ENCODE measurements at places on chromosomes 11 and 22.
A peak's percentile ranks its signal among the peaks of the same experiment; 100 is the strongest.

- peak; percentile 30 for DNase-seq
Observed at GRCh38 chr11:120681434-120682331, 170.1 kb downstream of the GRIK4 start.

DNA sequence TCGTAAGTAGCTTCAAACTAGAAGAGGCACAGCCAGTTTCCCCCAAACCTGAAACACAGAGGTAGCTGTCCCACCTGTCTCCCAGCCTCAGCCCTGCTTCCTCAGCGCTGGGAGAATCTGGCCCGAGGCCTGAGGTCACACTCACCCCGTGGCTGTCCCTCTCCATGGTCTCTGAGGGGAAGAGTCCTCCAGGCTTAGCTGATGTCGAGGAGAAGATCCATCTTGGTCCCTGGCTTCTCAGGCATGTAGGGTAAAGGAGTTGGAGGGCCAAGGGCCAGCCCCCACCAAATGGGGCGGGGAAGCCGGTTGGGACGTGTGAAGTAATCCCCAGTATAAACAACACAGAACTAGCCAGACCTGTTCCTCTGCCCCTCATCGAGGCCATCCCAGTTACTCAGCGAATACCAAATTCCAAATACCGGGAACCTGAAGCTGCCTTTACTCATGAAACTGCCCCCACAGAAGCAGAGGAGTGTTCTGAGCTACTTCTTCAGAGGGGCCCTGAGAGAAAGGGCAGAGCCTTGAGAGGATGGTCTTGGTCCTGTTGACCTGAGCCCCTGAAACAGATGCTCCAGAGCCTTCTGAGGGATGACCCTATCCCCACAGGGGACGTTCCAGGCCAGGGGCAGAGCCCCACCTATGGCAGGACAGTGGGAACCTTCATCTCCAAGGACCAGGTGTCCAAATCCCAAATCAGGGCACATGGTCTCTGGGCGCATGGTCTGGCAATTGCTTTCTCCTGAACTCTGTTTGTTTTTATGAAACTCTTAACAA is at the start of gene TMPRSS13:
Gene TMPRSS13 (minus strand): TSS at position 261 of the 774 bp plus-strand sequence. CDS start 95 bp downstream, at position 166.
- no peak for DNase-seq

DNA sequence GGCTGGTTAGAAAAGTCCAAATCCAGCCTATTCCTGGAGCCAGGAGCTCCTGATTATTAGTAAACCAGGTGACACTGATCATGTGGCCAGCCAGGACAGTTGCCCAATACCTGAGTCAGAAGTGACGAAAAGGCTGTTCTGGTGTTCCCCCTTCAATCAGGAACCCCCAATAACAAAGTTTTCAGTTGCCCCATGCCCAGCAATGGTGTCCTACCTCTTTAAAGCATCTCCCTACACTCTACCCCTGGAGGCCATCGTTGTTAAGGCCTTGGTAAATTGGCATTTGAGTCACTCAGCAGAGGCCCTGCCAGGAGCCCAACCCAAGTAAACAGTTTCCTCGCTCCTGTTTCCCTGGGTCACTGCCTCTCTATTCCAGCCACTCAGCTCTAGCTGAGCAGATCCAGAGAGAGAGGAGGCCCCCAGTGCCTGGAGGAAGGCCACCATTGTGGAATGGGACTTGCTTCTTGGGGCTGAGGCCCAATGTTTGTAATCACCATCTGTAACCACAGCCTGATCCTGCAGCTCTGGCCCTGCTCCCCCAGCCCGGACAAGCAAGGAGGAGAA is 25.0 kb downstream of the ARHGAP1 start:
- no peak for DNase-seq

- no peak for DNase-seq
Observed at GRCh38 chr11:19162951-19163505, 38.8 kb downstream of the CSRP3 start.

- no peak for DNase-seq
Observed at GRCh38 chr22:47102648-47103047, 340.2 kb downstream of the TBC1D22A start.

DNA sequence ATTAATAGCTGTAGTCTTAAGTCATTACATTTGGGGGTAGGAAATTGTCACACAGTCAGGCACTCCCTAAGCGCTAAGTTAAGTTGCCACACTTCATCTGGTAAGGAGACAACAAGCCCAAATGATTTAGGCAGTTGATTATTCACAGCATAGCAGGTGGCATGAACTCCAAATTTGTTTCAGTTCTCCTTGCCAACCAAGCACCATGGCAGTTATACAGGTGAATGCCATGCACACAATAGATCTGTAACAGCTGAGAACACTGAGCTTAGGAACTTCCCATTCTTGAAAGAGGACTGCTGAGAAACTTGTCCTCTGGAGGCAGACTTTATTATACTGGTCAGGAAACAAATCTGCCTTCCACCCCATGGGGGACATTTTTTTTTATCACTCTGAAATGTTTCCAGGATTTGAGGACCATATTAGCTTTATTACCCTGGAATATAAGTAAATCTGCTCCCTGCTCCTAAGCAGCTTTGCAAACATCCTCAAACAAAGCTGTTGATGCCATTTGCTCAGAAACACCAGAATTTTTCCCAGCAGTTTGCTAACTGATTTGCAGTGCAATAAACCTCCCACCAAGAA is 5.1 kb upstream of the INTS4 start:
- DNase-seq = no peak

DNA sequence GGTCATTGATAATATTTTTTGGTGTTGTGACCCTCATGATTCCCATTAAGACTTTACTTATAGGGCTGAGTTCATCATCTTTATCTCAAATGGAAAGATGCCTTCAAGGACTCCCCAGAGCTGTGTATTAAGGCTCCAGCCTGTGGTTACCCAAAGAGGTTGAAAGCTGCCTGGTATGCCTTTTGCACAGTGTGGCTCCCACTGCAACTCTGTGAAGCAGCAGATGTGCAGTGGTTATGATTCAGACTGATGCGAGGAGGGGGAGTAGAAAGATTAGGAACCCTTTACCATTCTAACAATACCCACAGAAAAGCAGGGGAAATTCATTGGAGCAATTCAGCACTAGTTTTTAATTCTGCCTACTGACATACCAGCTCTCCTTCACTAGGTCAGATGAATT is 560.0 kb downstream of the INSC start:
- DNase-seq = no peak

- peak; percentile 66 for DNase-seq
Observed at GRCh38 chr11:107018219-107018901, at the start of gene GUCY1A2. Gene GUCY1A2, minus strand, starts transcription at chr11:107018476. Its CDS starts 421 bp downstream, at chr11:107018055.
